ENCODE measurements at places on chromosomes 4 and X.

- DNase-seq = no peak
These were observed 152.2 kb downstream of the CBLL2 start for GRCh38 chrX:22424919-22425318.

DNA sequence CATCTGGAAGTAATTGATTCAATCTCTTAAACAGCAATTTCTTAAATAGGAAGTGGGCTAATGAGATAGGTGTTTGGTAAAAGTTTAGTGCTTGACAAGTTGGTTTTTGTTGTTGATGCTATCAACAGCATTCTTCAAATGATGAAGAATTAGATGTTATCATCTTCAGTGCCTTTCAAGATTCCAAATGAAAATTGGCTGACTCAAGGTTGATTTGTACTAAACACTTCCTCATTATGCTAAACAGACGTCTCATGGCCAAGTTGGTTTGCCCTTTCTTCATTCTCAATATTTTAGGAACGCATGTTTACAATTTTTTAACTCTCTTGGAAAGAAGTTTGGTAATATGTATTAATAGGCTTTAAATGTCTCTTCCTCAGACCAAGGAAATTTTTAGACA is 86.0 kb downstream of the MID1IP1 start:
- no peak for DNase-seq

- DNase-seq = no peak
These were observed 456.1 kb downstream of the GRXCR1 start for GRCh38 chr4:43348591-43348990.

- no peak for DNase-seq
These were observed 111.4 kb downstream of the SOX3 start for GRCh38 chrX:140393507-140393906.

Data from NCI-H748 treated with DMSO at 0.1 percent for 48 hours (cell line).